Activated naive CD8-positive, alpha-beta T cell treated with anti-CD3 and anti-CD28 coated beads, Interleukin-2, amount 10 ng/mL, durations not matched to agents 7 days and 5 days (primary cell): ENCODE measurements at places on chromosomes 6 and 20. TPM values are rescaled to one million over a fixed set of nuclear protein-coding genes. Genes with fewer than 3 reads are reported as not detected.
A peak's percentile ranks its signal among the peaks of the same experiment; 100 is the strongest.

SLC22A23 gene
- 1.2 TPM for total RNA-seq

- DNase-seq = no peak
Measured at GRCh38 chr20:40892642-40893041, 136.0 kb upstream of the TOP1 start.

PROKR2 gene
- total RNA-seq = not detected

MOXD1 gene
- not detected for total RNA-seq

DNA sequence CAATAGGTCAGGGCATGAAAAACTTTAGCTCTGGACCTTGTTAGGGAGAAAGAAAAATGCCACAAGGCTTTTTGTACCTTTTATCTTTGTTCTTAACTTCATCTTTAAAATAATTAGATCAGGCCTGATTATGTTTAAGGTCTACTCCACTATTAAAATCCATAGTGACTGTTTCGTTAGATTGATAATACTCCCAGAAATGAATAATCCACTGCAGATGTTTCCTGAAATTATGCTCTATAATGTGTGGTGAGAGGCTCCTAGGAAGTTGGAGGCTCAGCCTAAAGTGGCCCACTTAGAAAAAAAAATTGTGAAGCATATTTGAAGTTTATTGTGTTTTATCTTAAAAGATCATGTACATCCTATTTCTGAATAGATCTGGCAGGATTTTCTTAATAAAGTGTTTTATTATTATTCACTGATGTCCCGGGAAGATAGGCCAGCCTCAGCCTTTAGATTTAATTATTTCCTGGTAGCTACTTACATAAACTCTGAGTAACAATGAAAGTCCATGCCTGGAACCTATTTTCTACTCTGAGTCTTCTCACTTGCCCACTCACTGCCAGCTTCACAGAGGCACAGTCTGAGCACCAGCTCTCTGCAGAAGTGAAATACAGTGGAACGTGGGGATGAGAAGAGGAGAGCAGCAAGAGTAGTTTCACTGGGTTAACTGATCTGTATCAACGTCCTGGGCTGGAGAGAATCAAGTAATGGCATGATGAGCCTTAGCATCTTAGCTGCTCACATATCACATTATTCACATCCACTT lies 126.8 kb upstream of the TMEM170B start:
- no peak for DNase-seq

DNA sequence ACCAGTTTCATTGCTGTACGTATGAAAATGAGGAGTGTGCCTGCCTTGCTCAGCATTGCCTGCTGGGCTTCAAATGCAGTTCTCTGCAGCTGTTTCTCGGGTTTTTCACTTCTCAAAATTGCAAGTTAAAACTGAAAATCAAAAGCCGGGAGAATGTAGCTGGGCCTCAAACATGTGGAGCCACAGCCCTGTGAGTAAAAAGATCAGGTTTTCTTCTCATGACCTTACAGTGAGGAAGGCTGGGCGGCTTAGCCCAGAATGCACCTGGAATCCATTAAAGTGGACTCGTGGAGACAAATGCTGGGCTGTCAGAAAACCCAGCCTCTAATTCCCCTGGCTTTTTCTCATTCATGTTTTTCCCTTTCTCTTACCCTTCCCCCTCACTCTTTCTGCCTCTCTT lies 34.4 kb downstream of the DSE start:
- no peak for DNase-seq

- peak; percentile 50 for DNase-seq
Measured at GRCh38 chr6:89079511-89080234, 878 bp upstream of the PNRC1 start.

DNA sequence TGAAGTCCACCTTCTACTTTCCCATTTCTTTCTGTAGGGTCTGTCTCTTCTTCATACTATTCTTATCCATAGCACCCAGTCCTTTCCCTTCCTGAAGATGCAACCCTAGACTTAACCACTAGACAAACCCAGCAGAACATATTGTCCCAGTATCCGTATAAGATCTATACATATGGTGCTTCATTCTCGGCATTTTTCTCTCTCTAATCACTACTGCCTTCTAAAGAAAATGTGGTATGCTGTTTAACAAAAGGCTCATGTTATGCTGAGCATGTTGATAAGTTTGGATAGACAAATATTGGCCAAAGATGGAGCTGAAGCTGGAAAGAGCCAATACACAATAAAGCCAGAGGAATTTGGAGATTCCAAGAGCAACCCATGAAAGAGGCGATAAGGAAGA lies 212.6 kb downstream of the MAFB start:
- DNase-seq = no peak

GRCh38 chr20:6014017-6014416 lies 39.8 kb downstream of the LRRN4 start:
- no peak for DNase-seq

GRCh38 chr6:157769776-157770426 lies 53.1 kb upstream of the SNX9 start:
- no peak for DNase-seq

DNA sequence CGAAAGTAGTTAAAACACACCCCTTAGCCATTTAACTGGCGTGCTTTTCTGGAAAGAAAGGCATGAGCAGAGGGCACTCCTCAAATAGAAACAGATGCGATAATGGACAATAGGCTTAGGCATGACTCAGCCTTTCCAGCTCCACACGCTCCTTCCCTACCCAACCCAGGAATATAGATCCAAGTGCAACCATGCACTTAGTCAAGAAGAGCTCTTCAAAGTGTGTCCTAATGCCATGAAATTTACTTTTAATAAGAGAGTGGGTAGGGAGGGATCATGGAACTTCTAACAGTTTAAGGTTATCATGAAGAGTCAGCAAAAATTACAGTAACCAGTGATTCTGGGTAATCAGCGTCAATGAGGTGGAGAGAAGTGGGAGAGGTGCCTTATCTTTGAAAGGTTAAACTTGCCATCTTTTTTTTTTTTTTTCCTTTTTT lies 2.4 kb upstream of the EFHC1 start:
- DNase-seq = no peak

DNA sequence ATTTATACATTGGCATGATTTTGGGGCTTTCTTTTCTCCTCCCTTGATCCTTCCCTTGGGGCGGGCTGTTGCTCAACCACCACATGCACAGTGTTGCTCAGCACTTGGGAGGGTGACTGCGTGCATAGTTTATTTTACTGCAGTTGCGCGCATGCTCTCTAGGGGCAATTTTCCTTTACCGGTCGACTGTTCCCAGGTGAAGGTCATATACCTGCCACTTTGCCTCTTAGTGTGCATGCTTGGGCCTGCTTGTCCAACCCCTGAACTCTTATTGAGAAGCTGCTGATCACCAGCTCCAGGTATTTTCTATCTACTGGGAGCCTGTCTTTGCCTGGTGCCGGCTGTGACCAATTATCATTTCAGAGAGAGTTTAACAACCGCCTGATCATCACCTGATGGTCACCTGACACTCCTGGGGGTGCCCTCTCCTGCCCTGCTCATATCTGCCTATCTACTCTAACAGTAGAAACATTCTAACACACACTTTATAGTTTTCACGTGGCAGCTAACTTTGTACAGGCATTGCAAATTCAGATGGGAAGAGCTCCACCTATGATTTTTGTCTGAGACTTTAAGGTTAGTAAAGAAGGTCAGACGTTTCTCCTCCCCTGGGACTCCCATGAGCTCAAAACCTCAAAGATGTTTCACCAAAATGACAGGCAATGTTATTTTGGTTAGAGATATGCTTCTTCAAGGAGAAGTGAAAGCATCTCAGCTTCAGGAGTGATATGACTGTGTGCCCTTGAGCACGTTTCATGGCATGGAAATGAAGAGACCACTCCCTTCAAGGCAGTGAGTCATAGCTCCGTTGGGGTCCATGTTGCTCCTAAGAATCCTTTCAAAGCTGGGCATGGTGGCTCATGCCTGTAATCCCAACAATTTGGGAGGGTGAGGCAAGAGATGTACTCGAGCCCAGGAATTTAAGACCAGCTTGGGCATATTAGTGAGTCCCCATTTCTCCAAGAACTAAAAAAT lies 227.5 kb upstream of the MYLIP start:
- DNase-seq = no peak

DNA sequence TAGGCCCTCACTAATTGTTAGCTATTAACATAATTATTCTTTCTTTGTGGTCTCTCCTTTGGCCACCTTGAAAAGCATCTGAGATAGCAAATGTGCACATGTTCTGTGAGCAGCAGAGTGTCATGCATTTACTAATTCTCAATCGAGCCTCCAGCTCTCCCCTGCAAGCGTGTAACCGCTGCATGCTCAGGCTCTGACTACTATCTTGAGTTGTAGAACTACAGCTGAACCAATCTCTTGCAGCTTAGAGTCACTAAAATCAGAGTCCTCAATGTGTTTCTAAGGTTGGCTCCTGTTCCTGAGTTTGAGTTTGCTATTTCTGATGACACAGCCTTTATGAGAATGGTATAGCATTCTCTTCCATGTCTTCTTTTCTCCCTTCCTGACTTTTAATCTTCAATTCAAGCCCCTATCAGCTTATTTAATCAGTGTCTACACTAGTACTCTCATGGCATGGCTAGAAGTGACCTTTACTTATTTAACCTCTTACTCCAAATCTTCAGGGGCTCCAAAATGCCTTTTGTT lies 65.5 kb downstream of the PPP1R3G start:
- no peak for DNase-seq
